Mesendoderm (in vitro differentiated cells): ENCODE measurements at places on chromosomes 7 and 10.

- DNase-seq = no peak
Measured at GRCh38 chr7:382043-382400, 92.1 kb downstream of the FOXL3 start.

DNA sequence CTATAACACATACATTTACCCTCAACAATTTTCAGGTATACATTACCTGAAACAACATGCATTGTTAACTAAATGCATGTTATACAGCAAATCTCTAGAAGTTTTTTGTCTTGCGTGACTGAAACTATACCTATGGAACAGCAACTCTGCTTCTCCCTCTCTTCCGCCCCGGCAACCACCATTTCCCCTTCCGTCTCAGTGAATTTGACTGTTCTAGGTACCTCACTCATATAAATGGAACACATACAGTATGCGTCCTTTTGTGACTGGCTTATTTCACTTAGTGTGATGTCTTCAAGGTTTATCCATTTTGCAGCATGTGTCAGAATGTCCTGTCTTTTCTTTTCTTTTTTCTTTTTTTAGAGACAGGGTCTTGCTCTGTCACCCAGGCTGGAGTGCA is 22.5 kb downstream of the CALHM2 start:
- DNase-seq = no peak

GRCh38 chr10:109912335-109913281 is 10.7 kb downstream of the XPNPEP1 start:
- DNase-seq = peak; percentile 32

GRCh38 chr7:55575733-55576132 is 3.4 kb upstream of the VOPP1 start:
- DNase-seq = no peak

DNA sequence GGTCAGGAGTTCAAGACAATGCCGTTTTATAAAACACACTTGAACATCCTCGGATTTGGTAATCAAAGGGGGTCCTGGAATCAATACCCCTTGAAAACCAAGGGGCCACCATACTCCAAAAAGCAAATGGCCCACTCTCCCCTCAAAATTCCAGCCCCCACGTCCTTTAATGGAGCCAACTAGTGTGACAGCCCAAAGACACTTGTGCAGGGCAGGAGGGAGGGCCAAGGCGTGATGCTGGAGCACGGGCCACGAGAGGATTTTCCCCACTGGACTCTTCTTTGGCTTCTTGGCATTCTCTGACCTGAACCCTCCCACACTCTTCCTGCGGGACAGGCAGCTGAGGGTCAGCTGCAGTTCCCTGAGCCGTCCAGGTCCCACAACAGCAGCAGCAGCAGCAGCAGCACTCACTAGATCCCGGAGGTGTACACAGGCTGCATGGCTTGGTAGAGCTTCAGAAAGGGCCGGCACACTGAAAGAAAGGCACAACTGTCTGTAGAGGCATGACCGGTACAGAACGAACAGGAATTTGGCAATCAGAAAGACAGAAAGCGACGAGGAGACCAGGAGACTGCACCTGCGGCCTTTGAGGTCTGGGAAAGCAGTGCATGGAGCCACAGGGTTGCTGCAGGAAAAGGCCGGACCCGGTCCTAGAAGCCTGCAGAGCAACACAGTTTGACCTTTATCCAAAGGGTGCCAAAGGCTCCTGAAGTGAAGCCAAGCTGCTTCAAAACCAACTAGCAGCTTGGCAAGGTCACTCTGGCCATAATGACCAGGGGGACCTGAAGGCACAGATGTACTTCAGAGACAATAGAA is 168.2 kb downstream of the TNS3 start:
- no peak for DNase-seq
